ENCODE measurements at places on chromosomes 2 and 18. TPM values are rescaled to one million over a fixed set of nuclear protein-coding genes. Genes with fewer than 3 reads are reported as not detected.

- no peaks in the 10 kb centered on the region for H3K27me3 ChIP-seq
- H3K4me1 ChIP-seq = no peaks in the 10 kb centered on the region
Observed at GRCh38 chr2:219078951-219079350, 18.2 kb upstream of the IHH start.

DNA sequence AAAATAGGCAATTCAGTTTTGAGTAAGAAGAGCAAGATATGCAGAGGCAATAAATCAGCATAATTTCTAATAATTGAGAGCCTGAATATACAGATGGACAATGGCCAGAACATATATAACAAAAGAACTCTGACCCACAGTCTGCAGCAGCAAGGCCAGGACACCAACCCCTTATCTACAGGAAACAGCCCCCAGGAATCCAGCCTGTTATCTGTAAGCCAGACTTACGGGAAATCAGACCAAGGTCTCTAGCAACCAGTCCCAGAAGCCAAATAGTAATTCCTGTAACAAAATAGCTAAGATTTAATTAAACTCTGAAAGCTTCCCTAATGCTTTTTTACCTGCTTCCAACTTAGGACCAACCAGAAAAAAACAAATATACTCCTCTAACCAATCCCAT is 434.5 kb upstream of the GYPC start:
- no peaks in the 10 kb centered on the region for H3K4me1 ChIP-seq
- DNase-seq = no peak
- H3K27me3 ChIP-seq = peaks cover 3% of the 10 kb centered on the region
- H3K27ac ChIP-seq = no peak overlapping the region

DNA sequence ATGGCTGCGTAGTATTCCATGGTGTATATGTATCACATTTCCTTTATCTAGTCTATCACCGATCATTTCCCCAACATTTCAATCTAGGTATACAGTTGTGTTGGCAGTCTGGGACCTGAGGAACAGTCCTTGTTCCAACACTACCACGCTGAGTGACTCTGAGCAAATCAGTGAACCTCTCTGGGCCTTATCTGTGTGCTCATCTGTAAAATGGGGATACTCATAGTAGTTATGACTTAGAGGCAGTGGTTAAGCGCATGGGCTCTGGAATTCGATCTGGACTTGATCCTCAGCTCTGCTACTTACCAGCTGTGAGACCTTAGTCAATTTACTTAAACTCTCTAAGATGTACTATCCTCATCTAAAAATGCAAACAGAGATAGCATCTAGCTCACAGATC is 85.1 kb downstream of the BCL2 start:
- H3K27me3 ChIP-seq = no peaks in the 10 kb centered on the region
- peaks cover 71% of the 10 kb centered on the region for H3K4me1 ChIP-seq
- H3K4me3 ChIP-seq = peak overlapping the region; percentile 66
- peaks cover 71% of the 10 kb centered on the region for H3K36me3 ChIP-seq
- DNase-seq = no peak

DNA sequence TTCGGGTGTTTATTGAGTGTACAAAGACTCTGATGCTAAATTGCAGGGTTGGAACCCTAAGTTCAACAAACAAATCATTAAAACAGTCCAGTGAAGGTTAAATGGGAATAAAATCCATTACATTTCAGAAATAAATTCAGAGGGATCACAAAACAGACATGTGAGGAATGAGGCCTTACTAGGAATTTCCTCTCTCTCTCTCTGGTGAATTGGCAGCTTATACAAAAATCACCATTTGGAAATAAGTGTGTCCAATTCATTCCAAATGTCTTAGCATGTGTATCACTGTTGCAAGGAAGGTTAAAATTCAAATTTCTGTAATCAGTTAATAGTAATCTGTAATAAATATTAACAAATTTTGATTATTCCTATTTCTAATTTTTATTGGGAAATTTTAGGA is 228.6 kb upstream of the PXDN start:
- H3K27ac ChIP-seq = no peak overlapping the region
- H3K36me3 ChIP-seq = no peaks in the 10 kb centered on the region
- H3K4me1 ChIP-seq = no peaks in the 10 kb centered on the region
- peaks cover 4% of the 10 kb centered on the region for H3K27me3 ChIP-seq

- no peak for DNase-seq
- no peak overlapping the region for H3K27ac ChIP-seq
- H3K4me3 ChIP-seq = no peak overlapping the region
- peaks cover 25% of the 10 kb centered on the region for H3K27me3 ChIP-seq
- H3K36me3 ChIP-seq = no peaks in the 10 kb centered on the region
Observed at GRCh38 chr2:229268626-229269025, 2.5 kb downstream of the PID1 start.

The MDH1B gene
- total RNA-seq = 0.44 TPM

The ITGAV gene
- 7.5 TPM for total RNA-seq

DNA sequence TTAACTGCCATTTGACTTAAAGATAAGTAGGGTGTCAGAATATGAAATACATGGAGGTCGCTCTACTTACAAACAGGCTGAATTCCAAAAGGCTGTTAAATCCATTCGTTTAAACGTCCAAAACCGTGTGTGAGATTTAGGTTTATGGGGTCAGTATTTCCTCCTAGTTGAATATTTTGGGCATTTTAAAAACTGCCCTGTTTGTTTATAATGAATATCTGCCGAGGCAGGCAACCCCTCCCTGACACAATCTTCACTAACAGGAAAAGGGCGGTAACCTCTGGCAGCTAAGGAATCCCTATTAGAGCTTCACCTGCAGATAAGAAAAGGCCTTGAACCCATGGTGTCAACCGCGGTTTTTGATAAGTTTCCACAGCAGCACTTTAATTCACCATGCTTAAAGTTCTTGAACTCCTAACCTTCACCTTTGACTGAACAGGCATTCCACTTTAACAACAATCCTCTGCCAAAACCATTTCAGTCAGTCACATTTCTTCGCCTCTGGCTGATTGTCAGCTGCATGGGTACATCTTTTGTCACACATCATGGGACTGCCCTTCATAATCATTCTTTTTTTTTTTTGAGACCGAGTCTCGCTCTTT is 17.8 kb downstream of the TRAK2 start:
- H3K4me3 ChIP-seq = peak overlapping the region; percentile 31
- H3K36me3 ChIP-seq = peaks cover 43% of the 10 kb centered on the region
- no peaks in the 10 kb centered on the region for H3K27me3 ChIP-seq
- DNase-seq = no peak

DNA sequence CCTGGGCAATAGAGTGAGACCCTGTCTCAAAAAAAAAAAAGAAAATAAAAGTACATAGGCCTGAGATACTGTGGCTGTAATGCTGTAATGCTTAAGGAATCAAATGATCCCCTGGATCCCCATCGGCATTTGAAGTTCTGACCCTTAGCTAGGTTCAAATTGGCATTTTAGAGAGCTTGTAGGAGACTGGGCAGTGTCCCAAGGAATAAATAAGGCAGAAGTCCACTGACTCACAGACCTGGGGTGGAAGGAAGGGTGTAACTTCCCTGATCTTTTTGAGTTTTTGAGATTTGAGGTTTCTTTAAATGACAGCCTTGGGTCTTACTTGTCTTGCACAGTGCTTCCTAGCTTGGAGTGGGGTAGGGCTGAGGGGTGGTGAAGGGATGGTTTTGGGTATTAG is 553.7 kb downstream of the SLC4A3 start:
- no peak overlapping the region for H3K27ac ChIP-seq
- DNase-seq = no peak
- H3K27me3 ChIP-seq = no peaks in the 10 kb centered on the region
- H3K4me3 ChIP-seq = no peak overlapping the region
- no peaks in the 10 kb centered on the region for H3K36me3 ChIP-seq
- H3K4me1 ChIP-seq = no peaks in the 10 kb centered on the region

All from activated naive CD8-positive, alpha-beta T cell treated with anti-CD3 and anti-CD28 coated beads, Interleukin-2, amount 10 ng/mL, durations not matched to agents 7 days and 5 days (primary cell).